Tibial artery (tissue), 4 donors: ENCODE measurements at places on chromosomes 3 and 15.

GRCh38 chr3:189393598-189393997 lies 221.8 kb downstream of the TPRG1 start:
- DNase-seq = no peak
- H3K4me1 ChIP-seq = no peaks in the 10 kb centered on the region
- no peak overlapping the region for H3K27ac ChIP-seq
- H3K36me3 ChIP-seq = no peaks in the 10 kb centered on the region
- no peaks in the 10 kb centered on the region for H3K27me3 ChIP-seq
- H3K4me3 ChIP-seq = no peak overlapping the region

DNA sequence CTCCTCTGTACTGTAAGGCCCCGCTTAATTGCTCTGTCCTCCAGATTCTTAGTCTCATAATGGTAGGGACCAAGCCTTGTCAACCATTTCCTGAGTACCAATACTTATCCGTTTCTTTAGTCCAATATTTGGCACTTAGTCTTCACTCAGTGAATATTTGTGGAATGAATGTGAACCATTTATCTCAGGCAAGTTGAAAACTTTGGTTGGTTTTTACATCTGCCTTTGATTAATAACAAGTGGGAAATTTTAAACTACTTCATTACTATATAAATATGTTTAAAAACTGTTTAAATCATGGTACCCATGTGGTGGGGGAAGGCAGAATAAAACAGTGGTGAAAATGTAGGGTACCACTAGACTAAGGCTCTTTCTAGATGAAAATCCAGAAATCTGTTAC lies 15.2 kb downstream of the CA12 start:
- H3K27ac ChIP-seq = no peak overlapping the region
- H3K4me3 ChIP-seq = no peak overlapping the region
- no peaks in the 10 kb centered on the region for H3K4me1 ChIP-seq
- no peak for DNase-seq

GRCh38 chr15:74847432-74847831 lies 4.5 kb upstream of the ULK3 start:
- H3K36me3 ChIP-seq = peaks cover 73% of the 10 kb centered on the region
- no peak for DNase-seq
- H3K27ac ChIP-seq = no peak overlapping the region
- no peaks in the 10 kb centered on the region for H3K27me3 ChIP-seq
- H3K4me3 ChIP-seq = no peak overlapping the region

GRCh38 chr15:77904436-77904821 lies 173.1 kb downstream of the TBC1D2B start:
- H3K27ac ChIP-seq = no peak overlapping the region
- DNase-seq = peak; percentile 12
- peaks cover 20% of the 10 kb centered on the region for H3K4me1 ChIP-seq
- H3K4me3 ChIP-seq = no peak overlapping the region

- no peak for DNase-seq
- no peaks in the 10 kb centered on the region for H3K36me3 ChIP-seq
- no peaks in the 10 kb centered on the region for H3K27me3 ChIP-seq
- H3K4me3 ChIP-seq = no peak overlapping the region
- H3K27ac ChIP-seq = no peak overlapping the region
- H3K4me1 ChIP-seq = peaks cover 18% of the 10 kb centered on the region
These were observed 161.2 kb upstream of the ABI3BP start for GRCh38 chr3:101154401-101154800.

DNA sequence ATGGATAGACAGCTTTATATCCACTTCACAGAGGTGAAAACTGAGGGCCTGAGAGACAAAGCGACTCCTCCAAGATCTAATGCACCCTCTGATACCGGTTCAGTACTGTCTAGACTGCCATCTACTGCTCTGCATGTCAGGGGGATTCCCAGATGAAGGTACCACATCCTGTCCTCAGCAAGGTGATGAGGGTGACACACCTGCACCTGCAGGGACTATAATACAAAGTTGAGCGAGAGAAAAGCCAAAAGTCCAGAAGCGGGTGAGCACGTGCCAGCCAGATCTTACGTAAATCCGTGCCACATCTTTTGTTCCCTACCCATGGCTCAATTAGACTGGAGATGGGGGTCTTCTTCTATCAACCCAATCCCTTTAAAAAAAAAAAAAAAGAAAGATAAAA lies 32.4 kb upstream of the HES1 start:
- H3K4me1 ChIP-seq = no peaks in the 10 kb centered on the region
- H3K4me3 ChIP-seq = no peak overlapping the region

- H3K27me3 ChIP-seq = no peaks in the 10 kb centered on the region
- no peak for DNase-seq
- no peaks in the 10 kb centered on the region for H3K4me1 ChIP-seq
- no peaks in the 10 kb centered on the region for H3K36me3 ChIP-seq
- no peak overlapping the region for H3K4me3 ChIP-seq
These were observed 53.6 kb upstream of the MINAR1 start for GRCh38 chr15:79378394-79379109.

- no peaks in the 10 kb centered on the region for H3K36me3 ChIP-seq
- H3K27me3 ChIP-seq = no peaks in the 10 kb centered on the region
These were observed 267.0 kb upstream of the GOLIM4 start for GRCh38 chr3:168362661-168363247.

GRCh38 chr3:31948280-31948679 lies 32.8 kb downstream of the OSBPL10 start:
- no peak overlapping the region for H3K4me3 ChIP-seq
- no peak overlapping the region for H3K27ac ChIP-seq
- H3K36me3 ChIP-seq = no peaks in the 10 kb centered on the region
- H3K27me3 ChIP-seq = no peaks in the 10 kb centered on the region
- H3K4me1 ChIP-seq = peaks cover 6% of the 10 kb centered on the region

DNA sequence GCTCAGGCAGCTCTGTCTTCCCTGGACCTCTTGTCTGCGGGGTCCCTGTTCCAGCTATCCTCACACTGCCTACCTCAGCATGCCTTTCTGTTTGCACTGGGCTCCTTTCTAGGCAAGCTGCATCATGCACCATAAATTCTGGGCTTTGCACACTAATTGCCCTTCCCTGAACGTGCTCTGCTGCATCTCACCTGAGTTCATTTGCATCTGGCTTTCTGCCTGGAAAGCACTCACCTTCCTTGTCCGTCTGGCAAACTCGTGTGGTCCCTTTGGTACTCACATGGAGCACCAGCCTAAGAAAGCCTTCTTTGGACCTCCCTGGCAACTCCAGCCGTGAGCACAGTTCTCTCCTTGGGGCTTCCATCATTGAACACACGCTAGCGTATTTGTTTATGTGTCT lies 365.6 kb downstream of the SV2B start:
- no peak for DNase-seq
- H3K4me1 ChIP-seq = no peaks in the 10 kb centered on the region
- H3K4me3 ChIP-seq = no peak overlapping the region
- no peak overlapping the region for H3K27ac ChIP-seq

- H3K4me1 ChIP-seq = no peaks in the 10 kb centered on the region
- no peak overlapping the region for H3K4me3 ChIP-seq
- no peak for DNase-seq
These were observed 14.9 kb downstream of the CBLB start for GRCh38 chr3:105853801-105854432.

GRCh38 chr3:58535531-58536500 lies 1.2 kb downstream of the ACOX2 start:
- H3K4me1 ChIP-seq = peaks cover 20% of the 10 kb centered on the region
- peak overlapping the region; percentile 46 for H3K4me3 ChIP-seq
- H3K36me3 ChIP-seq = peaks cover 27% of the 10 kb centered on the region
- no peaks in the 10 kb centered on the region for H3K27me3 ChIP-seq
- H3K27ac ChIP-seq = peak overlapping the region; percentile 74

DNA sequence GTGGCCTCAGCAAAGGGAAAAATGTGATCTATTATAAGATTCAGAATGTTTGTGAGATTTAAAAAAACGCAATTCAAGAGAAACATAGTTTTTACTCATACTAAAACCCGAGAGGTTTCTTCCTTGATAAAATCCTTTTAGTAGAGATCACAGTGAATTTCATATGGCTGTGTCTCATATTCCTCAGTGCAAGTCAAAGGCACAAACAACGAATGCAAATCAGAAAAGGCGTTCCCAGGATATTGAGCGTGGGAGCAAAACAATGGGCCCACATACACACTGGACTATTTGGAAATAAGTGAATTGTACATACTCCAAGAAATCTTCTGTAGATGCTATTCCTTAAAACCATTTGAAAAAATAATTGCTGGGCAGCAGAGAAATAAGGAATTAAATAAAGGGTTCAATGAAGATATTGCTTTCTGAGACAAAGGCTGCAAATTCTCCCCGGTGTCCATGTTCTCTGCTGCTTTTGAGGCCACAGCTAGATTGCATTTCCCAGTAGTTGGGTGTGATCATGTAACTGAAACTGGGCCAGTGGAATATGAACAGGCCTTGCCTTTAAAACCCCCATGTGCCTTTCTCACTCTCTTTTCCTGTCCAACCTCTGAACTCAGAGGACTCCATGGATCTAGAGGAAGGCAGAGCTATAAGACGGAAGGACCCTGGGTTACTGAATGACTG lies 144.6 kb upstream of the TBL1XR1 start:
- DNase-seq = no peak
- no peaks in the 10 kb centered on the region for H3K36me3 ChIP-seq
- peaks cover 16% of the 10 kb centered on the region for H3K4me1 ChIP-seq
- no peak overlapping the region for H3K27ac ChIP-seq
- H3K4me3 ChIP-seq = no peak overlapping the region
- no peaks in the 10 kb centered on the region for H3K27me3 ChIP-seq

DNA sequence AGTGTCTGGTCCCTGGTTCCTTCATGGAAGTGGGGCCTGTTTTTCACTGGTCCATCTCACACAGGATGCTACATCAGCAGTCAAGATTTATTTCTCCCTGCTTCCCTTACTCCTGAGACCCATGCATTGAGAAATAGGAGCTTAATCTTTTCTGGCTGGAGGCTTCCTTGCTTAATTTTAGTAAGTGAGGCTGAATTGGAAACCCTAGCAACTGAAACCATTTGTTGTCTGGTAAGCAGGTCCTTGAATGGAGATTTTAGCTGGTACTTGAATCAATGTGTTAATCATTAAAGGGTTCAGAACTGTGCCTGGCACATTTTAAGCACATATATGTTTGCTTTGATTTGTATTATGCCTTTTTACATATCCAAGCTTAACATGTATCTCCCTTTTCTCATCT lies 20.2 kb upstream of the MEF2A start:
- H3K36me3 ChIP-seq = no peaks in the 10 kb centered on the region
- H3K27ac ChIP-seq = no peak overlapping the region
- H3K4me1 ChIP-seq = no peaks in the 10 kb centered on the region
- H3K27me3 ChIP-seq = no peaks in the 10 kb centered on the region
- DNase-seq = no peak
- no peak overlapping the region for H3K4me3 ChIP-seq

DNA sequence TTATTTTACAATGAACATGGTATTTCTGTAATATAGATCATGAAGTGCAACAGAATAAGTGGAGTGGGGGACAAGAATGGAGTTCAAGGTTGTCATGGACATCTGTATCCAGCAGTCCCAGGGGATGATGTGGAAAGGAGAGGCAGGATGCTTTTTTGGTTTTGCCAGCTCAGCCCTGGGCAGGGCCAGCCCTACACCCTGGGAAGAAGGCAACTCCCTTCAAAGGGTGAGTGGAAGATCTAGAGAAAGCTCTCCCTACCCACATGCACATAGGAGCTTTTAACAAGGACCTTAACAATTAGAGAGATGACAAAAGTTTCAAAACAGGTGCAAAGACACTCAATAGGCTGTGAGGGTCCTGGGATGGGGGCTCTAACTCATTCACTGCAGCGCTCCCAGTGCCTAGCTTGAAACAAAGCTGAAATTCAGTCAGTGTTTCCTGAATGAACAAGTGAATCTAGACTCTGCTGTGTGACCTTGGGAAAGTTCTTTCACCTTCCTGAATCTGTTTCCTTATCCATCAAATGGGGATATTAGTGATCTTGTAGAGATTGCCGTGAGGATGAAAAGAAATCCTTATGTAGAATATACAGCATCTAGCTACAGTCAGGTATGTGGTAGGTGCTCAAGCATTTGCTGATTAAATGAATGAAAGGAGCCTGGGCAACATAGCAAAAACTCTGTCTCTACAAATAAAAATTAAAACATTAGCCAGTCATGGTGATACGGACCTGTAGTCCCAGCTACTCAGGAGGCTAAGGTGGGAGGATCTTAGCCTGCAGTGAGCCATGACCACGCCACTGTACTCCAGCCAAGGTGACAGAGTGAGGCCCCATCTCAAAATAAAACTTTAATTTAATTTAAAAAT lies 14.3 kb downstream of the BHLHE40 start:
- H3K4me1 ChIP-seq = no peaks in the 10 kb centered on the region
- peak overlapping the region; percentile 86 for H3K27ac ChIP-seq
- H3K27me3 ChIP-seq = no peaks in the 10 kb centered on the region
- no peak overlapping the region for H3K4me3 ChIP-seq

GRCh38 chr15:25056484-25057425 lies 102.0 kb downstream of the SNRPN start:
- H3K27ac ChIP-seq = no peak overlapping the region
- DNase-seq = peak; percentile 53
- no peaks in the 10 kb centered on the region for H3K4me1 ChIP-seq

GRCh38 chr3:25495726-25496253 lies 67.7 kb downstream of the RARB start:
- H3K4me3 ChIP-seq = no peak overlapping the region
- H3K4me1 ChIP-seq = peaks cover 34% of the 10 kb centered on the region
- H3K27ac ChIP-seq = no peak overlapping the region
- H3K27me3 ChIP-seq = no peaks in the 10 kb centered on the region
- no peak for DNase-seq

DNA sequence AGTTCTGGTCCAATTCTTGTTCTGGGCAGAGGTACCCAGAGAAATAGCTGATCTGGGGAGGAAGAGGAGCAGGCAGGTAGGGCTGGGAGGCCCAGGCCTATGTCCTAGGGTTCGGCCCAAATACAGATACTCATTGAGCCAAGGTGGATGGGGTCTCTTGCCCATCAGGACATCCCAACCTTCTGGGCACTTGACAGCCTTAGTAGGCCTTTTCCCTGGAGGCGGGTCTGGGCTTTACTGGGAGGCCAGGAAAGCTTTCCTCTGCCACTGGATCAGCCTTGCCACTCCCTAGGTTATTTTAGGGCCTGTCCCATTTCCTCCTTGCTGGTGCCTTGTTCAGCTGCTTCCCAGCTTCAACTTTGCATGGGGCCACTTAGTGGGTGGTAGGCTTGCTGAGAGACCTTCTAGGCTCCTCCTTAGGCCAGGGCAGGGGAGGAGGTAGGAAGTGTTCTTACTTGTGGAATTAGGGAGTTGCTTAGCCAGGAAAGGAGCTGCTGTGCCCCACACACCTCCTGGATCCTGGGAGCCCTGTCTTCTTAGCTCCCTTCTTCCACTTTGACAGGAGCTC lies 9.7 kb downstream of the TEX264 start:
- H3K4me1 ChIP-seq = no peaks in the 10 kb centered on the region
- no peak overlapping the region for H3K4me3 ChIP-seq
- no peak overlapping the region for H3K27ac ChIP-seq
- DNase-seq = no peak
- peaks cover 85% of the 10 kb centered on the region for H3K36me3 ChIP-seq
- no peaks in the 10 kb centered on the region for H3K27me3 ChIP-seq

GRCh38 chr3:127911421-127911931 lies 3.6 kb upstream of the KBTBD12 start:
- H3K36me3 ChIP-seq = no peaks in the 10 kb centered on the region
- H3K27me3 ChIP-seq = no peaks in the 10 kb centered on the region
- H3K4me3 ChIP-seq = no peak overlapping the region
- peak; percentile 76 for DNase-seq
- peak overlapping the region; percentile 76 for H3K27ac ChIP-seq
